ENCODE measurements at places on chromosomes 1 and 21. TPM values are rescaled to one million over a fixed set of nuclear protein-coding genes. Genes with fewer than 3 reads are reported as not detected.

DNA sequence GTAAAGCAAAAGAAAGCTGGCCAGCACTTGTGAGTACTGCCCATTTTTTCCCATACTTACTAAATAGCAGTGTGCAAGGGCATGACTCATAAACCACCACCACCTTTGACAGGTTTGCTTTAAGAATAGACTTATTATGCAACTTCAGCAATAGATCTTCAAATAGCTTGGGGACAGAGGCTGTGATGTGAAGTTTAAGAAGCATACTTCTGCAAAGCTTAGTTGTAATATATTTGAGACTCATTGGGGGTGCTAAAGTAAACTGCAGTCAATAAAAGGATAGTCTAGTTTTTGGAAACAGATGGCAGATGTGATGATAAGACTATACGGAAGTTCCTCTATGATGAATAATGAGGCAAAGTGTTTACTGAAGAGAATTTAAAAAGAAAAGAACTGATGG lies 210.0 kb downstream of the PLA2G4A start:
- DNase-seq = no peak

The CA6 gene
- total RNA-seq = 12.3 TPM

DNA sequence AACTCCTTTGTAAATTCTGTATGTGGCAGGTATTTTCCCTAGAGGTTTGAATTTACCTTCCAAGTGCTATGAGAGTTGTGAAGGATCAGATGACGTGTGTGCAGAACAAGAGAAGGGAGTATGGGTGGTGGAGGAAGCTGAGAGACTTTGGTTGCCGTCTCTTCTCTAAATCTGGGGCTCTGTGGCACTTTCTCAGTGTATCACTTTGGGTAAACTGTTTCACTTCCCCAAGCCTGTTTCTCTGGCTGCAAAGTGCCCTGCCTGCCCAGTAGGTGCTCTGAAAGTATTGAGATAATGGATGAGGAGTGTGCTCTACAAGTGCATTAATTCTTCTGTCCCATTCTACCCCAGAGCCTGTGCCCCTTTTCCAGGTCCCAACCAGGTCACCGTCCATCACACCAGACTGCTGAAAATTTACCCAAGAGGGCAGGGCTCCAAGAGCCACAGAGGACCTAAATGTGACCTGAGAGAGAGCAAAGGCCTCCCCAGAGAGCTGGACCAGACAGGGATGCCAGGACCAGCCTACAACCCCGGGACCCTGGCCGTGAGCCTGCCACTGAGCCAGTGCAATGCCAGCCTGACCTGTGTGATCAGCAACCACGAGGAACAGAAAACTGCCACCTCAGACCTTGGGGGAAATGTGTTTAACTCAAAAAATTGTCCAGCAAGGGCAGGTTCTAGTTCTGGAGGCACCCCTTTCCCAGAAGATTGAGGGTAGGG lies 131.6 kb upstream of the ETV3 start:
- no peak for DNase-seq

GRCh38 chr1:15148004-15148403 lies 5.5 kb upstream of the TMEM51 start:
- DNase-seq = no peak

GRCh38 chr1:21869620-21870121 lies 57.6 kb downstream of the LDLRAD2 start:
- no peak for DNase-seq

DNA sequence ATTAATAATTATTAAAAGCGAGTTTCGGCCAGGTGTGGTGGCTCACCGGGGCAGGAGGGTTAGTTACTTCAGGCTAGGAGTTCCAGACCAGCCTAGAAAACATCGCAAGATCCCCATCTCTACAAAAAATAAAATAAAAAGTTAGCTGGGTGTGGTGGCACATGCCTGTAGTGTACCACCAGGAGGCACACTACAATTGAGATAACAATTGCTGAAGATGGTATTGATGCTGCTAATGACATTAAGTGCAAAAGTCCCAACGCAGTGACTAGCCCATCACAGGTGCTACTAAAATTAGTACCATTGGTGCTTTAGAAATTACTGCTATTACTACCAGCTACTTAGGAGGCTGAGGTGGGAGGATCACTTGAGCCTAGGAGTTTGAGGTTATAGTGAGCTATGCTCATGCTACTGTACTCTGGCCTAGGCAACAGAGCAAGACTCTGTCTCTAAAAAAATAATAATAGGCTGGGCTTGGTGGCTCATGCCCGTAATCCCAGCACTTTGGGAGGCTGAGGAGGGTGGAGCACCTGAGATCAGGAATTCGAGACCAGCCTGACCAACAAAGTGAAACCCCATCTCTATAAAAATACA lies 156.6 kb downstream of the GREM2 start:
- no peak for DNase-seq

DNA sequence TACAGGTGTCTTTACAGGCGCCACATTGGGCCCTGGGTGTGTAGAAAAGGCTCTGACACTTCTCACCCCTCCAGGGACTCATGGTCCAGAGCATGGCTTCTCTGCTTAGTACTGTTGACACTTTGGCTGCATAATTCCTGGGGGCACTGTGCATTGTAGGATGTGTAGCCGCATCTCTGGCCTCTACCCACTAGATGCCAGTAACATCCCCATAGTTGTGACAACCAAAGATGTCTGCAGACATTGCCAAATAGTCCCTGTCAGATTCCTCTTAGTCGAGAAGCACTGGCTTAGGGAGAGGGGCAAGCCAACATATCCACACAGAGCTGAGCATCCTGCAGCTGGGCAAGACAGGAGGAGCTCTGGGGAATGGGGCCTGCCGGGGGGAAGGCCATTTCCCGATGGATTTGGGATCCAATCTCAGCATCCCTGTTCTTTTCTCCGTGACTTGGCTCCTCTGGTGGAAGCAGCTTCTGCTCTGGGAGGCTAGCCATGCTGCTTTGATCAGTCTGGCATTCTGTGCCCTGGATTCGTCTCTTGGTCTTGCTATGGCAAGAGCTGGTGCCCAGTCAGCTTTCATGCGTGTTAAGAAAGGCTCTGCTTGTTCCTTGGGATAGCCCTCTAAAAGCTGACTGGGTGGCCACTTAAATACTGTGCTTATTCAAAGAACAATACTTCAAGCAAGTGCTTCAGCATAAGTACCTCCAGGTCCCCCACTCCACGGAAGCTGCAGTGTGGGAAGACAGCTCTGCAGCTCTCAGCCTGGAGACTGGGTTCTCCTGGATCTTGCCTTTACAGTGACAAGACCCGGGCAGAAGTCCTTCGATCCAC lies 38.3 kb upstream of the SCMH1 start:
- DNase-seq = no peak

Measured in activated naive CD8-positive, alpha-beta T cell treated with anti-CD3 and anti-CD28 coated beads for 36 hours (primary cell).